ENCODE measurements at places on chromosomes 1 and 21.

DNA sequence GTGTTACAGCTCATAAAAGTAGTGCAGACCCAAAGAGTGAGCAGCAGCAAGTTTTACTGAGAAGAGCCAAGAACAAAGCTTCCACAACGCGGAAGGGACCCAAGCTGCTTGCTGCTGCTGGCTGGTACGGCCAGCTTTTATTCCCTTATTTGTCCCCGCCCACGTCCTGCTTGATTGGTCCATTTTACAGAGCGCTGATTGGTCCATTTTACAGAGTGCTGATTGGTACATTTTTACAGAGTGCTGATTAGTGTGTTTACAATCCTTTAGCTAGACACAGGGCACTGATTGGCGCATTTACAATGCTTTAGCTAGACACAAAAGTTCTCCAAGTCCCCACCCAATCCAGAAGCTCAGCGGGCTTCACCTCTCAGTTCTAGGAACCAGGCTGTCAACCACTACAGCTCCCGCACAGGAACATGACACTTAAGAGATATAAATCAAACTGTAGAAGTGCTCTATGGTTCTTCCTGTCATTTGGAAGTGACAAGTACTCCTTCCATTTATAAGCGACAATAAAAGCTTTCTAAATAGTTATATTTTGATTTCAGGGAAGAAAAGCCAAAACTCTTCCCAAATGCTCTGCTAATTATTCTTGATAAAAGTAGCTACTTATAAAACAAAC lies 28.5 kb downstream of the RNF115 start:
- no peak for DNase-seq

- no peak for DNase-seq
Measured at GRCh38 chr1:167056529-167057231, 33.5 kb downstream of the GPA33 start.

GRCh38 chr1:189682591-189682990 lies 795.1 kb downstream of the BRINP3 start:
- DNase-seq = no peak

DNA sequence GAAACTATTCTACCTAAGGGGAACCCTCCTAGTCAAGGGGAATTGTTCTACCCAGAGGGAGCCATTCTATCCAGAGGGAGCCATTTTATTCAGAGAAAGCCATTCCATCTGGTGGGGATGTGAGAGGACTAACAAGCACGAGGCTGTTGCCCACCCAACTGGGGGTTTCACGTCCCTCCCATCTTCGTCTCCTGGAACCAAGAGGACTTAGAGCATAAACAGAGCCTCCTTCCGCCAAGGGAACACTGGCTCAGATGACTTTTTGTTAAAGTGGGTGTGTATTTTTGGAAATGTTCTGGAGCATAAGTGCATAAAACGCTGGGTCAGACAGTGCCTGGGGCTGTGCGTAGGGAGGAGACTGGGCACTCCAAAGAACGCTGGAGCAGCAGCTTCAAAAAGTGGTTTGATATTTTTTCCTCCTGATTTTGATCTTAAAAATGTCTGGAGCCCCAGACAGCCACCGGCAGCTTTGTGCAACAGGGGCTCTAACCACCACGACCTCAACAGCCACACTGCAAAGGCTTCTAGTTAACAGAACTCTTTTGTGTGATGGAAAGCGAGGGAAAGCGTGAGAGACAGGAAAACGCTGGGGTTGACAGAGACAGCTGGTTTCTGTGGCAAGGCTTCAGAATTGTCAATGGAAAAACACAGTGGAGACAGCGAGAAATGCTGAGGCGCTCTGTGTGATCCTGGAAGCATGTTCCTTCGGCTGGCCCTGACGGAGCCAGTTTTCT lies 363.6 kb upstream of the CAMK1G start:
- DNase-seq = no peak

DNA sequence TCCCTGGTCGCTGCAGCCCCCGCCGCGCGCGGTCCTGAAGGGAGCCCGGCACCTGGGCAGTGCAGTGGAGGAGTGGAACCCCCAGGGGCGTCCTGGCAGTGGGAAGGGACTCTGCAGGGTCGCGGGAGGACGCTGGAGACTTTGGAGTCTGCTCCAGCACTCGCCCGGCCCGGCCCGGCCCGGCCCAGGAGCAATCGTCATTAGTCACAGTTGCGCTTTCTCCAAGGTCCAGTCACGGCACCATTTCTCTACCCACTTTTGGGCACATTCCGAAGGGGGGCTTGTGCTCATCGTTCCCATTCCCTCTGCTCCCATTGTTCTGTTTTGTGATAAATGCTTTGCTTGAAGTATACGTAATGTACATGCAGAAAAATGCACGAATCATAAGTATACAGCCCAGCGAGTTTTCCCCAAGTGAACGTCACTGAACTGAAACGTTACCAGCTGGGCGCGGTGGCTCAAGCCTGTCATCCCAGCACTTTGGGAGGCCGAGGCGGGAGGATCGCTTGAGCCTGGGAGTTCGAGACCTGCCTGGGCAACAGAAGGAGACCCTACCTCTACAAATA lies 999 bp downstream of the THAP3 start:
- DNase-seq = no peak

DNA sequence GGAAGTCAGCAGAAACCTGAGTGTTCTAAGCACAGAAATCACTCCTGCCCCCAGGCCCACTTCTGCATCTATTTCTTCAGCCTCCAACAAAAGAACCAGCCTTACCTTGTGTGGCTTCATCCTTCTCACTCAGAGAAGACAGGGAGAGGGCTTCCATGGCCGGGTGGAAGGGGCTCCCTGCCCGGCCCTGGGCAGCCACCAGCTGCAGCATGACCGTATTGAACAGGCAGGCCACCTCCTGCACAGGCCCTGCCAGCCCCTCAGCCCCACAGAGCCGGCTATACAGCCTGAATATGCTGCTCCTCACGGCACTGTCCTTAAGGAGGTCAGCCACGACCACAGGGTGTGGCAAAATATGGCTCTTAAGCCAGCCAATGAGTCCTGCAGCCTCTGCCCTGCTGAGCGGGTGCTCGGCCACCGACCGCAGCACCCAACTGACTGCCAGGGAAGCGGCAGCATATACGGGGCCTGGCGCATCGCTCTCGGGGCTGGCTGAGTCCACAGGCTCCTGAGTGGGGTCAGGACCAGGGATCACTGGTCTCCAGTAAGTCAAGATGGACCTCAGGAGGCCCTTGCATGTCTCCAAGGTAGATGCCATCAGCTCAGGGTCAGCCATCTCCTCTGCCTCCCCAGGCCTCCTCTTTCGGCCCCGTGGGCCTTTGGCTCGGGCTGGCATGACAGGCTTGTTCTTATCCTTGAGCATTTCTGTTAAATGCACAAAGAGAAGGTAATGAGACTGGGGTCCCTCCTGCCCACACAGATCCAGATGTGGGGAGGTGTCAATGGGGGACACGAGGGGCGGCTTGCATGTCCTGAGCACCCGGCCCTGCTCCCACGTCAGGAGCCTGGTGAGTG lies 17.9 kb downstream of the MRAP start:
- DNase-seq = no peak

- DNase-seq = no peak
Measured at GRCh38 chr1:94327001-94327690, 89.8 kb upstream of the ARHGAP29 start.

GRCh38 chr1:154736841-154737240 lies 128.9 kb upstream of the ADAR start:
- DNase-seq = no peak

GRCh38 chr1:237677979-237678378 lies 212.7 kb downstream of the ZP4 start:
- DNase-seq = peak; percentile 18

DNA sequence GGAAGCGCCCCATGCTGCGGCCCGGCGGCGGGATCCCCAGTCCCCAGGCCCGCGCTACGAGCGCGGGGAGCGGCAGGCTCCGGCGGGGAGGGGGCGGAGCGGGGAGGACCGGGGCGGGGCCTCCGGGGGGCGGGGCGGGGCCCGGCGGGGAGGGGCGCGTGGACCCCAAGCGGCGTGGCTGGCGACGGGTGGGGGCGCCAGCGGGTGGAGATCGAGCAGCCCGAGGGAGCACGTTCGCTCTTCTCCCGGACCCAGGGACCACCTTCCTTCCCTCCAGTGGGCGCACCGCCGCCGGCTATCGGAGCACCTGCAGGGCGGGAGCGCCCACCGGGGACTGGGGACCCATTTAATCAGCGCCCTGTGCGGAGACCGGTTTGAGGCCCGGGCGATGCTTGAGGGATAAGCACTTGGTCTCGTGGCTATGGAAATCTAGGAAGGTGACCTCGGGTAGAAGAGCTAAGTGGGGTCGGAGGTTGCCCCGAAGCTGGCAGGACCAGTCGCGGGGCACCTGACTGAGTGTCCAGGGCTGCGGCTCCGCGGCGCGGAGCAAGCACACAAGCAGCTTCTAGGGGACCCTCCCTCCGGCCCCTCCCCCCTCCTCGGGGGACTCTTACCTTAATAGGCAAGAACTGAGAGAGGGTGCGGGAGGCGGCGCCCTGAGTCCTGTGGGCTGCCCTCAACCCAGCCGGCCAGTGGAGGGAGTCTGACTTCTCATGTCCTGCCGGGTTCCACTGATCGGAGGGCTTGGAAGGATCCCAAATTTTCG lies at the start of gene TSPAN2:
TSPAN2 (minus strand) TSS at position 84 of the 766 bp plus-strand sequence; CDS start at position 13, 71 bp downstream.
- DNase-seq = peak; percentile 73

GRCh38 chr1:27536010-27536757 lies 46.2 kb upstream of the WASF2 start:
- no peak for DNase-seq

DNA sequence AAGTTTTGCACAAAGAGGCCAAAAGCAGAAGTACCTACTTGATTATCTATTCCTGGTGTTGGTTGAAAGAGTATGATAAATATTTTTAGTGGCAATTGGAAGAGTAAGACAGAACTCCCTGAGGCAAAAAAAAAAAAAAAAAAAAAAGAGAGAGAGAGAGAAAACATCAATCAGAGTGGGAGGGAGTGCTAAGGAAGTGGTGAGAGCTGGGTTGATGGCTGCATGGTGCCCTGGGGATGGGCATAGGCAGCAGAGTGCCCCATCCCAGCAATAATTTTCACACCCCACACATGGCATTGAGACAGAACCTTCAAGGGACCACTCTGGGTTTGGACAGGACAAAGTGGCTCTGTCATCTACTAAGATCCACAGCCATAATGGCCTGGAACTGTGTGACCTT lies 59.4 kb upstream of the FAM20B start:
- DNase-seq = no peak

DNA sequence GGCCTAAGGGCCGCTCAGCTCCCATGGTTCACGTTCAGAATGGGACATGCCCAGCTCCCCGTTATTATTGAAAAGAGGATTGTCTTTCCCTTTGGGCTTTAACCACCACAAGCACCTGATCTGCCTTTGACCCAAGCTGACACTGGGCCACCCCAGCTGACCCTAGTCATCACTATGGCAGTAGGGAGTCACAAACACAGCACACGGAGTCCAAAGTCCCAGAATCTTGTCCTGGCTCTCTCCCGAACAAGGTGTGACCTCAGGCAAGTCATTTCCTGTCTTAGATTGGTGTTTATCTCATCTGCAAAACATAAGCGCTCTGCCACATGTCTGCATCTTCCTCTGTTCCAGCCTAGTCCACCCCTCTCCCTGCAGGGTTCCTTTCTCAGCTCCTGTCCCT lies 31.5 kb downstream of the IGFN1 start:
- no peak for DNase-seq

DNA sequence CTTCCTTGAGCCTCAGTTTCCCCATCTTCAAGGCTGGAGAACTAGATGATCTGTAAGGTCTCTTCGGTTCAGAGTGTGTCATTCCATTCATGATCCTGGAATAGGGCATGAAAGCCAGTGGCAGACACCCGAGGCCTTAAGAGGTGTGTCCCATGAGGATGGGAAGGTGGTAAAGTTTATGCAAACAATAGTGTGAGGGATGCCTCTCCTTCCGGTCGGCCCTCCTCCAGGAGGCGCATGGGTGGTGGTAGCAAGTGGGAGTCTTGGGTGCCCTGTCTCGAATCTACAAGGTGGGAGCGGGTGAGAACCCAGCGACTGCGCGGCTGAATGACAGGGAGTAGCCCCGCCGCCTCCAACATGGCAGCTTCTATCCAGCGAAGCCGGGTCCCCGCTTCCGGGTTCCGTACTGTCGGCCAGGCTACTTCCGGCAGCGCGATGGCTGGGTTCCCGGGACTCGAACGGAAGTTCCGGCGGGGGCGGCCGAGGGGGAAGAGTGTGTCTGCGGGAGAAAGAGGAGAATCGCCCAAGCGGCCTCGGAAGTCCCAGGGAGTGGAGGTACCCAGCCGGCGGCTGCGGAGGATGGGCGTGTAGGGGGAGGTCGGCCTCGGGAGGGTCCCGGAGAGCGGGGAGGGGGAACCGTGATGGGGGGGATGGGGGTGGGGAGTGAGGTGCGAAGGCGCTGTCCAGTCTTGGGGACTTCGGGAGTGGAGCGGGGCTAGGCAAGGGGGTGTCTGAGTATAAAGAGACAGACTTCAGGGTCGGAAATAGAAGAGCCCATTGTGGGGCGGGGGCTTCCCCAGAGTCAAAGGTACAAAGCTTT lies at the start of gene LYPLA2:
LYPLA2 (plus strand) TSS at position 450 of the 820 bp plus-strand sequence. CDS start 1,538 bp downstream, outside the sequence.
- peak; percentile 87 for DNase-seq

DNA sequence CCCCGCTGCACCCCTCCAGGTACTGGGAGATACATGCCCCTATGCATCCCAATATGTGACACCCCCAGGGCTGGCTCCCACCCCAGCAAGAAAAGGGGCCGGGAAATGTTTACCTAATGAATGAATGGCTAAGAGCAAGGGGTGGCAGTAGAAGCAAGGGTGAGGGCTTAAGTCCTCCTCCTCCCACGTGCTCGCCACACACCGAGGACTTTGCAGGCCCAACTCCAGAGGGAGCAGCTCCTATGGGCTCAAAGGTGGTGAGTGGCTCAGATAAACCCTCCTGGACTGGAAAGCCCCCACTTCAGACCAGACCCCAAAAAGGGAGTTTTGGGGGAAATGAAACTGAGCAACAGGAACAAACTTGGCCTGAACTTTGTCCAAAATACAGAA lies 11.4 kb downstream of the SLC45A3 start:
- DNase-seq = peak; percentile 35

DNA sequence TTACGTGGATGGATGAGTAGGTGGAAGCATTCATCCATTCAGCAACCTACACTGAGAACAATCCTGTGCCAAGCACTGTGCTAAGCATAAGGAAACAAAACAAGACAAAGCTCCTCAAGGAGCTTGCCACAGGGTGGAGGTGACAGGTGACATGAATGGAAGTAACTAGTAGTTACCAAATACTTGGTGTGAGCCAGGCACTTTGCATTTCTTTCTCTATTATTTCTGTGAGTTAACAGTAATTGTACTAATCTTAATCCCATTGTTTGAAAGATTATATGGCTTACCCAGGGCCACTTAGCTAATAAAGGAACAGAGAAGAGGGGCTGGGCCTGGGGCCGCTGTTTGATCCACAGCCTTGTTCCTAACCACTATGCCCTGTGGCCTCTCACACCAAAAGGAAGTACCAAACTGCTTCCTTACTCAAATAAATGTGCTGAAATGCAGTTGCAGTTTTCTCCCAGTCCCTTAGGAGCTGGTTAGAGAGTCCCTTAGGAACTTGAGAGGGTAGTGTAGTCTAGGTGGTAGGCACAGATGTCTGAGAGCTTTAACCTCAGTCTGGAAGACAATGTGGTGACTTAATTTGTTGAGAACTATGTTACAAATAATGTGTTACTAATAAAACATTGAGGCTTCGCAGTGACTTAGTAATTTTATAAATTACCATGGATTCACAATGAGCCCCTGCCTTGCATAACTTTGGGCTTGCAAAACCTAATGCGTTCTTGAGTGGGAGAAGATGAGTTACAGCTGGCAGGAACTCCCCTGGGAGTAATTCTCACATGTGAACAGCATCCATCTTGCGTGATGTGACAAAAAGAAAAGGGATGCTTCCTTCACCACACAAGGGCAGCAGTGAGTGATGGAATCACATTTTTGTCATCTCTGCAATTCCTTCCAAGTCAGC lies 69.8 kb downstream of the MPZL1 start:
- peak; percentile 13 for DNase-seq

All from CD4-positive, alpha-beta T cell treated with Interleukin-4 for 1 hour (primary cell).